ENCODE measurements at places on chromosomes 6 and 20.

- no peak for DNase-seq
Measured at GRCh38 chr6:168063431-168063830, 15.6 kb downstream of the FRMD1 start.

DNA sequence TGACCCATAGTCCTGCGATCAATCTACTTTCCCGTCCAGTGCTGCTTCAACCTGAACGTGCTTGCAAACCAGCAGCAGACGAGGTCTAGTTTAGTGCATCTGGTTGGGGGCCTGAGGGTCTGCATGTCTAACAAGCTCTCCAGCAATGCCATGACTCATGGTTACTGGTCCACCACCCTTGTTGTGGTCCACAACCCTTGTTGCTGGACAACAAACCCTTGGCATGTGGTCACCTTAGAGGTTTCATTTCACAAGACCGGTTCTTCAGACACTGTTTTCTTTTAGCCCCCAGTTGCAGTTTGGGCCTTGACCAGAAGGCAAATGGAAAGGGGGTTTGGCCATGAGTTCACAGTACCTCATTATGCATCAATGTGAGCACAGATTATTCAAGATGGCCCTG lies 424.8 kb downstream of the QKI start:
- DNase-seq, result no peak

DNA sequence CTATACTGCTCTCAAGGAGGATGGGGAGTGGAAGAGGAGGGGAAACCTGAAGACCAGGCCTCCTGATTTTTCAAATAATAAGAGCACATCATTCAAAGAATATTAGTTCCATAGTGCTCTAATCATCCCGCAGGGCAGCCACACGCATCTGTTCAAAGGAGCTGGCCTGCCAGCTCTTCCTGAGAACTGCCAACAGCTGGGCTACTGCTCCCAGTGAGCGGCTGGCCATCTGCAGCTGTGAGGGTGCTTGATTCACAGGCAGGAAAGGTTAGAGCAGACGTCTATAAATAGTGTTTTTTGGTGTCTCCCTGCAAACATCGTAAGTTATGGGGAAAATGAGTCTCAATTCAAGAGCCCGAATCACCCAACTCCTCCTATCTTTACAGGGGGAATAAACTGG lies 17.3 kb downstream of the NSFL1C start:
- DNase-seq, result no peak

DNA sequence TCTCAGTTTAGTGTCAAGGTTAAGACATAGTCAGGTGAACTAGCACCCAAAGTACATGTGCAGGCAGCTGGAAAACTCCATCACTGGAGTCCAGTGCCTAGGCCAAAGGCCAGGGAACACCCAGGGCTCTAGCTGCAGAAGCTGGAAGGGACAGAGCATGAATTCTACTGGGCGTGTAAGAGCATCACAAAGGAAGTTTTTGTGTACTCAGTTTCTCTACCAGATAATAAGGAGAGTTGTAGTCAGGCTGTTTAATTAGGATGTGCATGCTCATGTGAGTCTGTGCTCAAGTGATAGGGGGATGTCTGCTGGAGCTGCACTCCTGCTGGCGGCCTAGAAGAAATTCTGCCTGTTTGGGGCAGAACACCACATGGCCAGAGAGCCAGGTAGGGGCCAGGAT lies 8.1 kb downstream of the L3MBTL1 start:
- no peak for DNase-seq

DNA sequence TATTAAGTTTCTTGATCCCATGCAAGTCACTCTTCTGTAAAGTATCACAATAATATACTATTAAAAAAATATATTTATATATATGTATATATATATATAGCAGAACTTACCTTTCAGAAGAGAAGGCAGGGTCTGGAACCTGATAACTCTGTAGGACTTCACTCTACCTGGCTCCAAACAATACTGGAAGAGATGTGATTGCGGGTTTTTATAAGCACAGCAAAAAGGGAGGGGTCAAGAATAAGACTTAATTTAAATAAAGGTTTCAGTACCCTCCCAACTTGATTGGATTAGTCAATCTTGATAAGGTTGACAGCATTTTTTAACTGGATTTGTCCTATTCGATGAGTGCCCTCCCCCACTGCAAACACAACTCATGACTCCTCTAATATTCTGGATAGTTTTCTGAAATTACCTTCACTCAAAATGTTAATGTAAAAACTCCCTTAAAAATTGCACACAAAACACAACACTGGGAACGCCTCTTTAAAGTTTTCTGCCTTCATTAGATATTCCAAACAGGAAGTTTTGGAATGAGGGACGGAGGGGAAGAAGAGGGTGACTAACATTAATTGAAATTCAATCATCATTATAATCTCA lies 4.0 kb upstream of the ZNF217 start:
- DNase-seq, result no peak

DNA sequence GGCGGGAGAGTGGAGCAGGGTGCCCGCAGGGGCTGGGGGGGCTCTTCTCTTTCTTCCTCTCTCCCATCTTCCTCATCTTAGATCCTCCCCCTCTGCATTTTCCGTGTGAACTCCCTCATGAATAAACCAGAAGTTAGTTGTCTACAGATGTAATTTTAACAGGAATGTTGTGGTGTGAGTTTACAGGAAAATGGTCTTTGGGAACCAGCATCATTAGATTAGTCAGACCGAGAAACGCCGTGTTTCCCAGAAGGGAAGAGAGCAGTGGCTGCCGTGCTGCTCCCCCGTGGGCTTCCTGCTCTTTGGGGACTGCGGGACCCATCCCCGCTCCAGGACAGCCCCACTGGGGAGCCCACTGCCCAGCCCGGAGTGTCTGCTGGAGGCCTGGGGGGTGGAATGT lies 3.4 kb downstream of the MYT1 start:
- no peak for DNase-seq

DNA sequence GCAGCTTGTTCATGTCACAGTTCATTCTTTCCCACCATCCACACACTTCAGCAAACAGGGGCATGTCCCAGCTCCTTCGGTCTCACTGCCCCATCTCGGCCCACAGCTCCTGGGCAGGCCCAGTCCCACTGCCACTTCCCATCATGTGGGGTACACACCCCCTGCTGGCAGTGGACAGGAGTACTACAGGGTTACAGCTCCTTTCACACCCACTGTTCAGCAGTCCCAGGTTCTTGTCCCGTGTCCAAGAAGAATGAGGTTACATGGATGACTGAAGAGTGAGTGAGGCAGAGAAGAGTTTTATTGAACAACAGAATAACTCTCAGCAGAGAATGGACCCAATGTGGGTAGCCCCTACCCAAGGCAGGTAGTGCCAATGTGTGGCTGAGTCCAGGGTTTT lies 77.8 kb upstream of the SMLR1 start:
- no peak for DNase-seq

- DNase-seq, result no peak
Measured at GRCh38 chr6:133466680-133467079, 225.5 kb downstream of the EYA4 start.

- DNase-seq, result no peak
Measured at GRCh38 chr6:158284876-158285655, 27.2 kb upstream of the TULP4 start.

DNA sequence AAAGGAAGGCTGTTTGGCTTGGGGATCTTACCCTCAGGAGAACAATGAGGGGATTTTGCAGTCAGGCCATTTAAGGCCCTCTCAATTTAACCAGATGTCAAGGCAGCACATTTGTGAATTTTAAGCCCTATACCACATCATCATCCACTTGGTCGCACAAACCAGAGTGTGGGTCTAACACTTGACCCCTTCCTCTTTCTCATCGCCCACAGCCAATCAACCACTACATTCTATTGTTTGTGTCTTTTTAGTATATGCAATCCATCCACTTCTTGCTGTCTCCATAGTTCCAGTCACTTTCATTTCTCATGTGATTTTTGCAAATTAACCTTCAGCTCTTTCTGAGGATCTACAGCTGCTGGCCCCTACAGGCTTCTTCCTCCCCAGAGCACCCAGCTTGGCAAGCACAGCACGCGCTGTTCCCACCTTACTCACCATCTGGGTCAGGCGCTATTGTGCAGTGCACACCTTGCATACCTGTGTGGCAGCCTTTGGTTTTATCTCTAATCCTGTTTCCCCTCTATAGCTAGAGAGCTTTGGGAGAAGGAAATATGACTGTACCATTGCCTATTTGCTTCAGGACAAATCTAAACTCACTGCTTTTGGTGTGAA lies 32.3 kb upstream of the CD83 start:
- DNase-seq, result no peak

DNA sequence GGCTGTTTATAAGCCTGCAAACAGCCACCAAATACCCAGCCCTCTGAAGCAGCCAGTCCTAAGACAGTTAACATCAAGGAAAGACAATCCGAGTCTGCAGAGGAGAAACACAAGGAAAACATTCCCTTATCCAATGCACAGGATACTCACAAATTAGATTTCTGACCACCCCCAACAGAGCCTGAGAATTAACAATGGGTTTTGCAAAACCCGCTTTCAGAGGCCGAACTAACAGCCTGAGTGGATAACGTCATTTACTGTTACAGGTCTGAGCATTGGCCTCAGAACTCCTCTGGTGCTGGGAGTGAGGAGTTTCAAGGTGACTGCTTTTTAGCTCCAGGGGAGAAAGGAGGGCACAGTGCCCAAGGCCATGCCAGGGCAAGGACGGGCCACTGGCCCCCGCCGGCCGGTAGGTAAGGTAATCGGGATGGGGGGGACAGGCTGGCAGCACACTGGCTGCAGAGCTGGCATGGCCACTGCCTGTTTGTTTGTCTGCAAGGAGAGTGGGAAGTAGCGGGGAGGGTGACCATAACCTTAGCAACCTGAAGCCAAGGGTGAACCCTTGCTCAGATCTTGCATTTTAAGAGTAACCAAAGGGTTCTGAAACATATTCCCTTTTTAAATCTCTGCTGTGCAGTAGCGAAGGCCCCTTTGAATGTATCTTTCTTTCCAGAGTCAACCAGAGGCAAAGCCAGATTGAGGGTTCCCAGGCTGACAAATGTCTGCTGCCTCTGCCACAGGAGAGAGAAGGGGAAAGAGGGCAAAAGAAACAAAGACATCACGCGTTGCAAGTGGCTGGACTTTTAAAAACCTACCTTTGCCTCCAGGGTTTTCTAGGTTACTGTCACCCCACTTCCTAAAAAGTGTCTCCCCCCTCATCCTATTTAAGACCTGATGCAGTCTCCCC lies 3.9 kb downstream of the ZMYND8 start:
- DNase-seq, result peak; percentile 59

GRCh38 chr6:162151021-162151665 lies 576.4 kb downstream of the PRKN start:
- no peak for DNase-seq

- no peak for DNase-seq
Measured at GRCh38 chr20:38863024-38863851, 57.7 kb downstream of the PPP1R16B start.

DNA sequence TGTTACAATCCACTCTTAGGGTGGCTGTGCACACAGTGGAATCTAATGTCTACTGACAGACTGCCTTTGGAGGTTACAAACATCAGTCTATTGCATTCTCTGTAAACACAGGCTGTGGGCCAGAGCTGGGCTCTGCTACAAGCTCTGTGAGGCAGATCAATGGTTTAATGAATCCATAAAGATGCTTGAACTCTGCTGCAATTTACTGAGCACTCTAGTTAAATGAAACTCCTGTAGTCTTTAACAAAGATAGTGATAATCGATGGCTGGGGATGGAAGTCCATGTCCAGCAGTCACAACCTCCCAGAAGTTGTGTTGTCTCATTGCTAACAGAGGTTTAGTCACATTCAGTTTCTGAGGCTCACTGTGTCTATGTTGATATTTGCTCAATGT lies 50.5 kb downstream of the SOBP start:
- no peak for DNase-seq

- no peak for DNase-seq
Measured at GRCh38 chr6:22451962-22452361, 117.4 kb upstream of the HDGFL1 start.

- no peak for DNase-seq
Measured at GRCh38 chr6:106788761-106789160, 159.4 kb downstream of the QRSL1 start.

DNA sequence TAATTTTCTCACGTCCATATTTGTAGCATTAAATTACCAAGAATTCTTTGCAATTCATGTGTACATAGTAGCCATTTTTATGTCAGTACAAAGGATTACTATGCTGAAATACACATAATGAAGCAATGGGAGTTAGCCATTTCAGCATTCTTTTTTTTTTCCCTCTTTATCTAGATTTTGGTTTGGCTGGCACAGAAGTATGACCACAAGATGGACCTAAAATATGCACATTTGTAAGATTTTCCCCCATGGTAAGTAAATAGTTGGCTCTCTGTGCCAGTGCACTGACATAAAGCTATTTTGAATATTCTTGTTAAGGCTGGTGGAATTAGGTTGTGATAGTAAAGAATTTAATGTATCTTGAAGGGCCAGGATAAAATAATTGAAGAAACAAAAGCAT lies 486.1 kb upstream of the BTBD3 start:
- no peak for DNase-seq

GRCh38 chr20:40525351-40525750 lies 163.7 kb downstream of the MAFB start:
- no peak for DNase-seq

DNA sequence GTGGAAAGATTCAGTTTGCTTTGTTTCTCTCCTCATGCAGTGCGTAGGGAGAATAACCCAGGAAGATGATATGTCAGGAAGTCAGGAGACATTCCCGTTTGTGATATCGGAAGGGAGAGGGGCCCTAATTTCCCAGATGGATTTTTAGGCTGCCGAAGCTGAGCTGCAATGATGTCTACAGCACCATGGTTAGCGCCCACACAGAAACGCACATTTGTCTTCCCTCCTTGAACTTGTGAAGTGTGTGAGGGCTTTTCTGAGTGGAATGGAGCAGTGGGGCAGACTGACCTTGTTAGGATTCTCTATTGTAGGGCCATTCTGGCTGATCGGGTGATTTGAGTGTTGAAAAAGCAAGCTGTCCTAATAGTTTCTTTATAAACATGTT lies 191.3 kb upstream of the ARG1 start:
- no peak for DNase-seq

- DNase-seq, result no peak
Measured at GRCh38 chr6:712805-713204, 19.9 kb upstream of the EXOC2 start.

DNA sequence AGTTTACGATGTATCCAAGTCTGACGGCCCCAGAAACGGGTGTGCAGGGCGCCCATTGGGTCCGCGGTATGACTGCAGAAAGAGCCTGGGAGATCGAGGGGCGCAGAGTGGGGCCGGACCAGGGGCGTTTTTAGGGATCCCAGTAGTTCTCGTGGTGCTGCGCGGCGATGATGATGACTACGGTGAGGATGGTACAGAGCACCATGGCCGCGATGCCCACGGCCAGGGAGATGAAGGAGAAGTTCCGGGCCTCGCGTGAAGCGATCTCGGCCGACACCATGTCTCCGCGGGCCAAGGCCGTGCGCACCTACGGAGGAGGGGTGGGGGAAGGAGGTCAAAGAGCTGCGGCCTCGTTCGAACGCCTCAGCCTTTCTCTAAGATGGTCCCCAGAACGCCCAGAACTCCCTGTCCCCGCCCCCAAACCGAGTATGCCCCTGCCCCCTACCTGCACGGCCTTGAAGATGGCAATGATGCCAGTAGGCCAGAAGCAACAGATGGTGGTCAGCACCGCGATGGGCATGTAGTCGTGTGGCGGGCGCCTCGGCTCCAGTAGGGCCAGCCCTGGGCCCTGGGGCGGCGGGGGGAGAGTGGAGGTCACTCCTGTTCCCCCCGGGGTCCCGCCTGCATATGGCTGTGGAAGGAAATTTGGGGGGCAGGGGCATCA lies 2.5 kb downstream of the PRRT1 start:
- no peak for DNase-seq
